ENCODE measurements at places on chromosomes 3 and 15.

GRCh38 chr3:148975696-148976095, 15.6 kb upstream of the GYG1 start:
- no peak for DNase-seq

DNA sequence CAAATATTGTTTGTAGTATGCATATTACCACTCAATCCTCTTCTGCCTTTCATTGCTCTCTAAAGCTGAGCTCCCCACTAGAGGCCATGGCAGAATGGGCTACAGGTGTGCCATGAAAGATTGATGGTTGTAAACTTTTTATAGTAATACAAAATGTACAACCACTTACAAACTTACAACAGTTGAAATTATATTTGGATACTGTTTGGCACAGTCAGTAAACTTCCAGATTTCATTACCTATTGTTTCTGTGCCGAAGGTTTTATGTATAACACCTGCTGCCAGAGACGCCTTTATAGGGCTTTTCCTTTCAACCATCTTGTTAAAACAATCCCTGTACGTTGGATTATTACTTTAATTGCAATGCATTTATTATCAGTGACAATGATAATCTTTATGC, 7.0 kb downstream of the ROPN1 start:
- no peak for DNase-seq

DNA sequence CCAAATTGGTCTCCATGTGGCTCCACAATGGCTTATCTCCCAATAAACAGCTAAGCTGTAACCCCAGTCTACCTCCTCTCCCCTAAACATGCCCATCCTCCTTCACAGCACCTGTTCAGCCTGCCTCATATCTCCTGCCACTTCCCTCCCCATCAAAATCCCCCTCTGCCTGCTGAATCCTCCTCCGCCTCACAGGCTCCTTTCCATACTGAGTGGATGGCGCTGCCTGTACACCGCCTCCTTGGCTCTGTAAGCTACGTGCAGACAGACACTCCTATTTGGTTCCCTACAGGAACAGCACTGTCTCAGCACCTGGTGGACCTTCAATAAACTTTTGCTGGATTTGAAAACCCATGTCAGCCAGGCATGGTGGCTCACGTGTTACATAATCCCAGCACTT, 53.7 kb downstream of the ADCY5 start:
- no peak for DNase-seq

DNA sequence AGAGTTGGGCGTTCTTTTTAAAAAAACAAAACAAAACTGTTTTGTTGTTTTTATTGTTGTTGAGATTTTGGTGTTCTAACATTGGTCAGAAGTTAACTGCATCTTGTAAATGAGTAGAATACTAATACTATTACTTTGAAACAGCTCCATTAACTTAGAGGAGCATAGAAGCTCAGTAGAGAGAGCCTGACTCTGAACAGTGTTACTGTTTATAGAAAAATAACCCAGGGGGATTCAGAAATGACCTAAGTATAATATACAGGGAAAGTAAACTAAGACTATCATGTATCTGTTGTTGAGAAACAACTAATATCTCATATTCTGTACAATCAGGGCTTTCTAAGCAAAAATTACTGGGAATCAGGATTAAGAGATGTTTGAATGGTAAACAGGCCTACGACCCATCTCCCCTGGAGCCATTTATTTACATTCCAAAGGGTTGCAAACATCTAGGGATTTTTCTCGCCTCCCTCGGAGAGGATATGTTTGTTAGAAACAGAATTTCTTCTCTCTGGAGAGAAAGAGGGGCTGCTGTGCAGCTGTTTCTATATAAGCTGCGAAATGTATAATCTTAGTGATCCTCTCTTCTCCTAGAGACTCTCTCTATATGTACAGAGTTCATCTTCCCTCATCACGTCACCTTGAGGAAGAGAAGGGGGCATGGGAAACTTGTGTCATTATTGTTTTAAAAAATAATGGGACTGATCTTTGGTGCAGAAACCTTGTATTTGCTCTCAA, 827.5 kb upstream of the DPPA4 start:
- no peak for DNase-seq

DNA sequence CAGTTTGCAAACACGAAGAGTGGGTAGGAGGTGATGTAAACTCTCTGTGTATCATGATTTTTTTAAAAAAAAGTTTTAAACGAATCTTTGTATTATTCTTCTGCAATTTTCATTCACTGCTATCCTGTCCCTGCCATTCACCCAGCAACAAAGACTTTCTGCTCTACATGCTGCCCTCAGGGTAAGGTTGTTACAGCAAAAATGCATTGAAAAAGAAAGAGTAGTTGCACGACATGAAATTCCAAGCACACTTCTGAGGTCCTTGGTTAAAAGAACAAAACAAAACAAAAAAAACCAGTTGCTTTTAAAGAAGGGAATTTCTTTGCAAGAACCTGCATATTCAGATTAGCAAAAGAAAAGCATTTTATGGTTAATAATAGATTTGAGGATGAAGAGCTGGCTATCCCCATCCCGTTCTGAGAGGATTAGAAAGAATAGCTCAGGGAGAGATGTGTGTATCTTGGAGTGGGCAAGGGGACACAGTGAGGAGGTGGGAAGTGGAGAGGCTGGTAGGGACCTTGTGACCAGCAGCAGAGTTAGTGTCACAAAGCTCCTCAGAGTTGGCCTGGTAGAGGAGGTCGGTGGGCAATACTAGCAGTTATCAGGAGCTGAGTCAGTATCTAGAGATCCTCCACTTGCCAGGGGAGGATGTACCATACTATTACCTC, 290.8 kb downstream of the NEK10 start:
- DNase-seq: no peak

- DNase-seq: no peak
Observed at GRCh38 chr3:11915621-11916424, 69.1 kb upstream of the TAMM41 start.

DNA sequence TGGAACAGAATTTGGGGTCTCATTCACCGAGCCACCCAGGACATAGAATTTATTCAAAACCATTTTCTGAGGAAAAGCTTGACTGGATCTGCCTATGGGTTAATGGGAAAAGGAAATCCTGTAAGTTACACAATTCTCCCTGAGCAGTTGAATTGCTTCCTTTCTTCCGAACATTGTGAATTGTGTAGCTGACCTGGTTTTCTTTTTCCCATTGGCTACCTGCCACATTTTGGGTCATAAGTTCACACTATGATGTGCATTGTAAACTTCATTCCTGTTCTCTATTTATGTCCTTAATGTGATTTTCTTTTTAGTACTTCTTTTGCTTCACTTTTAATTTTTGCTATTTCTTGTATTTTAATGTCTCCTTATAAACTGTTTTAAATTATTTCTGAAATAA, 386.0 kb upstream of the LRRC3B start:
- DNase-seq: no peak

DNA sequence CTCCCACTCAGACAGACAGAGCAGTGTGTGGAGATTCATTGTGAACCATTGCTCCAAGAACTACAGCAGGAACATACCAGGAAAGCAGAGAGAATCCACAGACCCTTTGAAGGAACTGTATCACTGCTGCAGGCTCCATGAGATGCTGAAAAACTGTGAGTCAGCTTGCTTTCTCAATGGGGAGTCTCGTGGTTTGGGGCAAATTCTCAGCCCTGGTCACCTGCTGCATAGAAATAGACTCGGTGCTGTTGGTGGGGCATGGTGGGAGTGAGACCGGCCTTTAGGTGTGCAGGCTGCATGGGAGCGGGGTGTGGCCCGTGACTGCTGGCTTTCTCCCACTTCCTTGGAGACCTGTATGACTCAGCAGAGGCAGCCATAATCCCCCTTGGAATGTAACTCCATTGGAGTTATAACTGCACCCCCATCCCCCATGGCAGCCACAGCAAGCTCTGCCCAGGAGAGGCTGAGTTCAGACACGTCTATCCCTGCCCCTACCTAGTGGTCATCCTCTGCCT, 35.6 kb downstream of the ALCAM start:
- no peak for DNase-seq

GRCh38 chr3:11567516-11568467, 75.9 kb downstream of the VGLL4 start:
- DNase-seq: peak; percentile 8

GRCh38 chr3:17077606-17078005, 192.9 kb downstream of the PLCL2 start:
- DNase-seq: no peak

- no peak for DNase-seq
Observed at GRCh38 chr3:197149528-197149927, 119.9 kb upstream of the MELTF start.

GRCh38 chr15:89926158-89926557, 13.4 kb upstream of the ARPIN start:
- DNase-seq: no peak

DNA sequence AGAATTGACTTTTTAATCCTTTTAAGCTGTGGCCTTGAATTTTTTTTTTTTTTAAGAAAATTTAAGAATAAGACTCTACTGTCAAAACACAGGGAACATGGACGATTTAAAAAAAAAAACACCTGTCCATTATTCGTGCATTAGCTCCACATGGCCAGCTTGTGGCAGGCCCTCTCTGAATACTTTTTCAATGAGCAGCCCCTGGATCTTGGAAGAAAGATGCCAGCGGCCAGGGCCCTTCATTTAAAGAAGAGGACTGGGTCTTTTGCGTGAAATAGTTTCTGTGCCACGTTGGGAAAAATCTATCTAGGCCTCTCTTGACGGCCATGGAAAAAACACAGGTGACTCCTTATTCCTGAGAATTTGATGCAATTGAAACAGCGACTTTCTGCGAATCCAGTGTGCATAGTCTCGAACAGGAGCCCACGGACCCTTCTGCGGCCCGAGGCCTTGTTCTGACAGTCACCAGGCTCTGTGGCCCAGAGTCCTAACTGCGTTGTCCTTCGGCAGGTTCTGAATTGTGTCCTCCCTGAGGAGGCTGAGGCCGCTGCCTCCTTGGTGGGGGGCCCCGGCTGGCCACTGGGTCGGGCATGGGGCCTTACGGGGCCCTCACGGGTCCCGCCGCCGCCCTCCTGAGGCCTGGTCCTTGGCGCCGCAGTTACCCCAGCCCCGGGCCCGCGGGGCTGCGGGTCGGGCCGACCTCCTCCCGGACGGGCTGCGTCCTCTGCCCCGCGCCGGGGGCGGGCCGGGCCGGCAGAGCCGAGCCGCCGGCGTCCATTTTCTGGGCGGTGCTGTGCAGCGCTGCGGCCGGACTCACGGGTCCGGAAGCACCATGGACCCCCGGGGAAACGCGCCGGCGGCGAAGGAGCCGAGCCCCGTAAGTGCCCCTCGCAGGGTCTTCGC, 33.5 kb downstream of the ZBTB38 start:
- DNase-seq: peak; percentile 35

DNA sequence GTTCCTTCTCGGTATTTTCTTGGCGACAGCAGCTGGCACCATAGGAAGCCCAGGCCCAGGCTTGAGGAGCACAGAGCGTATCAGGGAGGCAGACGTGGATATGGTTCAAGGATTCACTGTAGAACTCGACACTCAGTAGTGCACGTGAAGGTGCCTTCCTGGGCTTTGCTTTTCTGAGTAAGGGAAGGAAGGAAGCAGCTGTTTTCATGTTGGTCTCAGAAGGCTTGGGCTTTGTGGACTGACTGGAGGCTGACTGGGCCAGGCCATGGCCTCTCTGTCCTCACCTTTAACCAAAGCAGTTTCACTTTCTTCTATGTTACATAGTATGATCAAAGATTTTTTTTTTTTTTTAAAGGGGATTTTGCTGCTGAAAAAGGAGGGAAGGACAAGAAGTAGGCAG, 6.9 kb upstream of the GHRL start:
- no peak for DNase-seq

DNA sequence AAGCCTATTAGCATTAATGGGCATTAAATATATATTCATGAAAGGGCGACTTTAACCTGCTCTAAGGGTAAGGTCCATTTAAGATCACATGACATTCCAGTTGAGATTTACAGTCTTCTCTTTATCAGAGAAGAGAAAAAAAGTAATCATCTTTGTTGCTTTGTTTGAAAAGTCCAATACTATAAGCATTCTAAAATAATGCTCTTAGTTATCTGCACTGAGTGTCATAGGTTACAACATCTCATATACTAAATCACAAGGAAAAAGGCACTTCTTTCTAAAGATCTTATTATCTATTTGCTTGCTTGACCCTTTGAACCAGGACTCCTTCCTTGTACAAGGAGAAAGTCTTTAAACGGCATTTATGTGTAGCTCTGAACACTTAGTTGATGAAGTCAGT, 1.4 kb downstream of the TMEM207 start:
- DNase-seq: no peak

GRCh38 chr3:10503217-10503796, 2.1 kb downstream of the ATP2B2 start:
- DNase-seq: no peak

GRCh38 chr3:123344907-123345594, 103.8 kb downstream of the ADCY5 start:
- DNase-seq: no peak

- DNase-seq: no peak
Observed at GRCh38 chr3:25817107-25817506, 27.2 kb downstream of the OXSM start.

GRCh38 chr3:181564222-181564621, 147.5 kb upstream of the SOX2 start:
- no peak for DNase-seq
